ENCODE measurements at places on chromosomes 12 and 14.
A peak's percentile ranks its signal among the peaks of the same experiment; 100 is the strongest.

- peak; percentile 48 for DNase-seq
Observed at GRCh38 chr12:4648104-4648500, 749 bp downstream of the AKAP3 start.

GRCh38 chr12:18262514-18262913, 1.2 kb downstream of the PIK3C2G start:
- DNase-seq = no peak

DNA sequence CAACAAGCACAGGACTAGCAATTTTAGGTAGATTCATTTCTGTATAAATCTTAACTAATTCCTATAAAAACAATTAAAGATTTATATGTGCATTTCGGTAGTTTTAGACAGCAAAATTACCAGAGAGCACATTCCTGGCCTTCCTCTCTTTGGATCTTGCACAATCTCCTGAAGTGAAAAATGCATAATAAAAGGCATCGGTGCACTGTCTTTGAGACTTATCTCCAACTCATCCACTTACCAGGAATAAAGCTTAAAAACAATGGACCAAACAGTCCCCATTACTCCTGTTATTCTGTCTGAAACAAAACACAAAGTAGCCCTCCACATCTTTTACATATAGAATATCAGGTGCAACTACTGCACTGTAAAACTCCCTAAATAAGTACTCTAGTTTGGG, 69.3 kb downstream of the HECTD1 start:
- DNase-seq = no peak

DNA sequence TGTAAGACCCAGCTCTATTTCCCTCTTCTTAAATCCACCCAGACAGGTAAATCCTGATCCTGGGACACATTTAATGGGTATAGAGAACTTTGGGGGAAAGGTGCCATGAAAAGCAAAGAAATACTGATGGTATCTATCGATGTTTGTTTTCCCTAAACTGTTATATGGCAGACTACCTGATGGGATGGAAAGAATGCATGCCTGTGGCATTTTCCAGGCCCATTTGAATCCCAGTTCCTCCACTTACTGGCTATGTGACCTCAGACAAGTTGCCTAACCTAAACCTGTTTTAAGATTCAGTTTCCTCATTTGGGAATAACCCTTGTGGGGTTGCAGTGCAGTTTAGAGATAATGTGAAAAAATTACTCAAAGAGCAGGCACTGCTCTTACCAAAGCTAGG, 404.5 kb downstream of the FUT8 start:
- DNase-seq = no peak

GRCh38 chr12:11446372-11446771, 51.0 kb upstream of the PRB2 start:
- DNase-seq = no peak

DNA sequence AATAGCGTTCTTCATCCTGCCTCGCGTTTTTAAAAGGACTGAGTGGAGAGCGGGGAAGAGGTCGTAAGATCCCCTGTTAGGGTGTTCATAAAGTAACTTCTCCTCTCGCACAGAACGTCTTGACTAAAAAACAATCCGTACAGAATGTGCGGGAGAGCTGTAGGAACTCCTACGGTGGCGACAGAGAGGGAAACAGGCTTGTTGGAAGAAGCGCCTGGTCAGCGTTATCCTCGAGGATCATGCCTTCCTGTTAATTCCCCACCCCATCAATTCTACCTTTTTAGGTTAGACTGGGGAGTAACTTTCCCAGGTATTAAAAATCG, 399 bp upstream of the WASHC4 start:
- no peak for DNase-seq

DNA sequence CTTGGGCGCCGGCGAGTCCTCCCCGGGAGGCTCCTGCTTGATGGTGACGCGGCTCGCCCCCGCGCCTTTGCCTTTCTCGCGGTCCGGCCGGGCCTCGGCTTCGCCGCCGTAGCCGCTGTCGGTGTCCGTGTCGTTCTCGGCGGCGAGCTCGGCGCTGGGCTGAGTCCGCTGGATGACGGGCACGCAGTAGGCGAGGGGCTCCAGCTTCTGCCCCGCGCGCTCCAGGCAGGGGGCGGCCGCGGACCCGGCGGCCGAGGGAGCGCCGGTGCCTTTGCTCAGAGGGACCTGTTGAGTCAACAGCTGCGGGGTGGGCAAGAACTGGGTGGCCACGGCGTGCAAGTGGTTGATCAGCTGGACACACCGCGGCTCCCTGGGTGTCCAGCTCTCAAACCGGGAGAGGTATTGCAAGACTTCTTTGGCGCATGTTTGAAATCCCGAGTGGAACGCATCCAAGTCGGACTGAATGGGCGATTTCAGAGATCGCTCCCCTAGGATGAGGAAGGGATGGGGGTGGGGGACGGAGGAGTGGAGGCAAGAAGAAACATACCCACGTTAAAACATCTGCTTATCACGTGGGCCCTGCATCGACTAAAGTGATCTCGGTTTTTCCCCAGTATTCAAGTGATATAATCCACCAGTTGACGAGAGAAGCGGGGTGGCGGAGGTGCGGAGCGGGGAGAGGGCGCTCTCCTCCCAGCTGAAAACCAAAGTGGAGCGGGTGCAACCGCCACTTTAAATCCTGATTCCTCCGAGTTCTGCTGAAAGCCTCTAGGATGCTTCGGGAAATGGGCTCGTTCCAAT, 2.0 kb downstream of the BHLHE41 start:
- peak; percentile 49 for DNase-seq

GRCh38 chr14:60862283-60862682, 118.6 kb downstream of the TRMT5 start:
- DNase-seq = peak; percentile 22

- no peak for DNase-seq
Observed at GRCh38 chr12:89950421-89950820, 241.8 kb upstream of the ATP2B1 start.

DNA sequence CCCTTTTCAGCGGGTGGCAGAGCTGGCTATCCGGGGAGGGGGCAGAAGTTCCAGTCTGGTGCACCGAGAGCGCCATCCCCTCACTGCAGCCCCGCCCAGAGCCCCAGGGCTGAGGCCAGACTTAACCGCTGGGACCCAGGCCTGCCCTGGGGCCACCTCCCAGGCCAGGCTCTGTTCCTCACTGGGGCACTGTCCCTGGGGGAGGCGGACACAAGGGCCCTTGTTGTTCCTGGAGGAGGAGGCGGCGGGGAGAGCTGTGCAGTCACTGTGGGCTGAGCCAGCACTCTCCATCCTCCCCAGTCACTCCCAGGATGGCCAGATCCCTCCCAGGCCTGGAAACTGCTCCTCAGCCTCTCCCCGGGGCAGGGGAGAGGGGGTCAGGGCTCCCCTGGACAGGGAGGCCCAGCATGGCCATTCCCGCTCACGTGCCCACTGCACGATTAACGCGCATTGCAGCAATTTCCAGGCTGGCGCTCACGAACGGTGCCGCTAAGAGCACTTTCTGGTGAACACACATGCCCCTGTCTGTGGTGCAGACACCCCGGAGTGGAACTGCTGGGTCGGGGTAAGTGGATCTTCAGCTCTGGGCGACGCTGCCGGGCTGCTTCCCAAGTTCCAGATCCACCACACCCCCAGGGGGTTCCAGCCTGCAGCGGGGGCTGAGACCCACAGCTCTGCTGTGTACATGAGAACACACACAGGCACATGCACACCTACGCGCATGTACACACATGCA, 89.8 kb upstream of the SFSWAP start:
- no peak for DNase-seq

- no peak for DNase-seq
Observed at GRCh38 chr12:123071099-123071800, 79.6 kb downstream of the PITPNM2 start.
